ENCODE measurements at places on chromosomes 5 and 9. TPM values are rescaled to one million over a fixed set of nuclear protein-coding genes. Genes with fewer than 3 reads are reported as not detected.

ENTPD2 gene
- total RNA-seq, result 3.2 TPM

GRCh38 chr9:134502809-134503211 lies 138.8 kb upstream of the COL5A1 start:
- no peak for DNase-seq

DNA sequence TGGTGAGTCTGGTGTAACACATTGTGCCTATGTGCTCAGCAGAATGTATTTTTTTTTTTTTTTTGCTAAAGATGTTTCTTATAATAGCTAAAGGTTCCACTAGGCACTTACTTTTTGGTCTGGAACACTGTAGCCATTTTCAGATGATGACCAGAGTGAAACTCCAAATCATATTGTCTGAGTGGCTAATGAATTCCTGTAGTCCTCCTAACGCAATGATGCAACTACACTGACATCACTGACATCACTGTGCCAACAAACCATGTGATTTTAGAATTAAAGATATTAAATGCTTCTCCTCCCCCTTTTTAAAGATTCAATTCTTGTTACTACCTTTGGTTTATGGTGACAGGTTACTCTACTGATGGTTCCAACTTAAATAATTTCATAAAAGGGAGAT lies 28.8 kb downstream of the JAKMIP2 start:
- no peak for DNase-seq

DNA sequence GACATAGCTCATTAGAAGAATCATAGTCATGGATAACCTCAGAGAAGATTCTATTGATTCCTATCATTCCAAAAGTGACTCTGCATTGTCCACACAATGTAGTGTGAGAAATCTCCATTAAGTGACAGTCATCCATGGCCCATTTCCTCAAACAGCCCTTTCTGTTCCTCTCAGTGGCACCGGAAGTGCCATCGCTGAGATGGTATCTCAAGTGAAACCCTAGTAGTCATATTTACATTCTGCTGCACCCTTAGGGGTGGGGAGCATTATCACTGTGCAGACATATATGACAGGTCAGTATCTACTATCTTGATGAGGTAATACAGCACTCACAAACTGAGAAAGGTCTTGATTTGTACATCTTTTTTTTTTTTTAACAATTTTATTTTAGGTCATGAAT lies 55.4 kb upstream of the MIER3 start:
- DNase-seq, result no peak

CMBL gene
- 30.9 TPM for total RNA-seq

DNA sequence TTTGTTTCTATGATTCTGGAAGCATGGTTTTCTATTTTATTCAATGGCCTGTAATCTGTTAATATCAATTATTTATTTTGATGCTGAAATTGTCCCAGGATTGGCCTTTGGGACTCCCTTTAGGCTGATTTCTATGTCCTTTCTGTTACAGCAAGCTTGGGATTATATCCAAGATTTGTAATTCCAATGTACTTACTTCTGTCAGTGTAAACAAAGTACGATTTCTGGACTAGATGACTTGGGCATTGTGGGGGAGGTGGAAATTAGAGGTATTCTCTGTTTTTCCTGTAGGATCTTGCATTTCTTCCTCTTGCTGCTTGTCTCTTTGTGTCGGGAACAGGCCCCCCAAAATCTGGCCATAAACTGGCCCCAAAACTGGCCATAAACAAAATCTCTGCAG lies 3.7 kb downstream of the PCDHGA12 start:
- no peak for DNase-seq

DNA sequence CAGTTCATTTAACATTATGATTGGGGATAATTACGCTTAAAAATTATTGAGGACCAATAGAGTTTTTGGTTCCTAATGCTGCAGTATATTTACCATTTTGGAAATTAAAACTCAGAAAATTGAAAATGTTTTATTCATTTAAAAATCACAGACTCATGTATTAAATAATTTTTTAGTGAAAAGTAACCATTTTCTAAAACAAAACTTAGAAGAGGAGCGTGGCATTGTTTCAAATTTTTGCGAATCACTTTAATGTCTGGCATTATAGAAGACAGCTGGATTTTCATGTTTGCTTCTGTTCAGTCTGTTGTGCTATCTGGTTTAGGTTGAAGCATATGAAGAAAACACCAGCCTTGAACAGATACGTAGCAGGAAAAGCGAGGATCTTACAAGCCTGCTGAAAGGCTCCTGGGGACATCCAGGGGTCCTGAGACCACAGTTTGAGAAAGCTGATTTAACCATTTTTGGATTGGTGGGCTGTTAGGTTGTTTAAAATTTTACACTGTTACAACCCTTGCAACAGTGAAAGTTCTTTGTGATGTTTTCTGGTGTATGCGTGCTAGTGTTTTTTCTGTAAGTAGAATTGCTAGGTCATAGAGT lies 1.6 kb downstream of the ZFYVE16 start:
- no peak for DNase-seq

- no peak for DNase-seq
Measured at GRCh38 chr5:40879163-40879942, 29.9 kb upstream of the C7 start.

DNA sequence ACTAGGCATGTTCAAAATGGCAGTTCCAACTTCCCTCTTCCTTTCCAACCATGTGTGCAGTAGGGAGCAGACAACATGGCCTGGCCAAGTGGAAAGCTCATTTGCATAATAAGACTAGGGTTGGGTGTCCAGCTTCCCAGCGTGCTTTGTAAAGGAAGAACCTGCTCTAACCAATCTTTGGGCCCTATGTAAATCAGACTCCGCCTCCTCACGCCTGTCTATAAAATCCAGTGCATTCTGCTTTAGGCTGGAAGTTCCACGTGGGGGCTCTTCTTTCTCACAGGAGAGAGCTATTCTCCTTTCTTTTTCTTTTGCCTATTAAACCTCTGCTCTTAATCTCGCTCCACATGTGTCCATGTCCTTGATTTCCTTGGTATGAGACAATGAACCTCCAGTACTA lies 83.4 kb downstream of the GCNT1 start:
- no peak for DNase-seq

DNA sequence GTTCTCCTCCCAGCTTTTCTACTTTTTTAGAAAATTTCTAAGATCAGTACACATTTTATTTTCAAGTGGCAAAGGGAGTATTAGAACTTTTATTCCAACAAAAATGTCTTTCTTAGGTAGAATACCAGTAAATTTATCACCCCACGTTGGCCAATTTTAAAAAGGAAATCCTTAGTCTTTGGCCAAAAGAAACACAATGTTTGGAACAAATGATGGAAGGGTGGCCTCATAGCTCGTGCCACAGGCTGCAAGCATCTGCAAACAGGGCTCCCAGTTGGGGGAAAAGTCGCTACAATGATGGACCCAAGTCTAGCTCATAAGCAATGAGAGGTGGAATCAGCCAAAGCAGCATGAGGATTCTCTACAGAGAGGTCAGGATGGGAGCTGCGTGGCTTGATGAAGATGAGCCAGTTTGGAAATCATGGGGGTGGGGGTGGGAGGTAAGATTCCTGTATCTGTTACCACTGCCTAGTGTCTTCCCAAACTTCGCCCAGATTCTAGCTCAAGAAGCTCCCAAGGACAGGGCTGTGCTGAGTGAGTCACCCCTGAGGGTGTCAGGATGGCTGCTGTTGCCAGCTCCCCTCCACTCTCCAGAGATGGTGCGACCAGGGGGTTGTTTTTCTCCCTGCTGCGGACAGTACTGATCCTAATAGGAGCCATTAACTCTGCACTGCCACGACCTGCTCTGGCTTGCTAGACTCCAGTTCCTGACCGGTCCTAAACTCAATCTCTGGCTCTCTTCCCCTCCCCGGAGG lies 75.6 kb downstream of the DCP2 start:
- no peak for DNase-seq

- no peak for DNase-seq
Measured at GRCh38 chr9:108850293-108850897, 5.4 kb downstream of the ACTL7B start.

IFNA2 gene
- total RNA-seq, result not detected

PCDHGA1 gene
- 0.84 TPM for total RNA-seq

PCDHGC3 gene
- total RNA-seq, result 18.6 TPM

DNA sequence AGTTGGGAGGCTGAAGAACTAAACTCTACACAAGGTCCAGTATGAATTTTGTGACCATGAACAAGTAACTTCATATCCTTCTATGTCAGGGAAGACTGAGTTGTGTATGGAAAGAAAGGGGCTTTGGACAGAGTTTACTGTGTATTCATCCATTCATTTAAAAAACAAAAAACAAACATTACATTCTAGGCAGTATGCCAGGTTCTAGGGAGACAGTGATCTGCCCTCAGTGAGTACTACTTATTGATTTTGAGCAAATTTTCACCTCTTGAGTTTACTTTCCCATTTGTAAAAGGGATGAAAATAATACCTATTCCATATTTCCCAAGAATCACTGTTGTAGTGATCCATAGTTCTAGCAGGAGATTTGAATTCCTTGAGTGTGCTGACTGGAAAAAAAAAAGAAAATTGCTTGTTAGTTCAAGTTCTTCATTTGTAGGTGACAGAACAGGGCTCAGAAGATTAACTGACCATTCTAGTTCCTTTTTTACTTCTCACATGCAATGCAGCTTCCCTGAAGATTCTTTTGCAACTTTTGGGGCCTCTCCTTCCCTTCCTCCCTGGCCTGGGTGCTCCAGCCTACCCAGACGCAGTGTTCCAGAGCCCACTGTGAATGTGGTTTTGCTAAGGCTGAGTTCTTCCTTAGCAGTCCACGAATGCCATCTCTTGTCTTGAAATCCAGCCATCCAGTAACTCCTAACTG lies 2.6 kb upstream of the GAPVD1 start:
- no peak for DNase-seq

GRCh38 chr5:131515348-131515747 lies 119.7 kb downstream of the RAPGEF6 start:
- DNase-seq, result no peak

DNA sequence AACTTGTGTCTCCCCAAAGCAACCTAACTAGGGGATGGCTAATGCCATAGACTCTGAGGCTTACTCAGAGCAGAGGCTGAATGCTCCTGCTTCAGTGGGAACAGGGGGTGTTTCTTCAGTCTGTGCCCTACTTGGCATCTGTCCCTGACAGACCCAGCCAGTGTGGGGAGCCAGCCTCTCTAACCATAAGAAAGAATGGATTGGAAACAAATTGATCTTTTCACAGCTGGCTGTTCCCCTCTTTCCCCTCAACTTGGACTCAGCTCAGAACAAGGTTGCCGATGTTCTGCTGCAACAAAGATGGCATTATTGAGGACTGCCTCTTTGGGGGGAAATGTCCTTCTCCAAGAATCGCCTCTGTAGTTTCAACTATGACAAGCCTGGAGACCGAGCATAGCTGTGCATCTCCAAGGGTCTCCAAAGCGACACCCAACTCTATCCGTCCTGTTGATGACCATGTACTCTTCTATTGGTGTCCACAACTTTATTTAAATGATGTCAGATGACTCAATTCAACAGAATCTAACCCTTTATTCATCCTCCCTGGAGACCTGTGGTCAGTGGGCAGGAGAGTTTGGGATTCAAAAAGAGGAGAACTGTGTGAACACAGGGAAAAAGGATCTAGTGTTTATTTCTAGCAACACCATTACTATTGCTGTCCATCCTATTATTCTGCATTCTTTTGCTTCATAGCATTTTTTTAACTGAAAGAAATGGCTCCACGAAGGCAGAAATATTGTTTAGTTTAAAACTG lies 24.7 kb upstream of the TNC start:
- DNase-seq, result no peak

PPP3R2 gene
- total RNA-seq, result not detected

DNA sequence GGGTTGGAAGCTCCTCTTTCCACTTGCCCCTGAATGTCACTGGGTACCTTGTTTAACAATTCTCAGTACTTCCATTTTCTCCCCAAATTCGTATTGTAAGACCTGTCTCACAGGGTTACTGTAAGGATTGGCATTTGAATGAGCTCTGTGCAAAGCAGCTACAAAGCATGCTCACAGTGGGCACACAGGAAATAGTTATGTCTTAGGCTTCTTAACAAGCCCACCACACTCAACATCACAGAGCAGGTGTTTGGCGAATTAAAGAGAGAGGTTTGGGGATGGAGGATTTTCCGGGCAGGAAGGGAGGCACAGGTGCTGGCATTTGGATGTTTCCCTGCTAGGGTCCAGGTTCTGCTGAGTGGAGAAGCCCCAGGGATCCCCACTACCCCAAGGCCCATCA lies 17.0 kb upstream of the LHFPL2 start:
- no peak for DNase-seq

DNA sequence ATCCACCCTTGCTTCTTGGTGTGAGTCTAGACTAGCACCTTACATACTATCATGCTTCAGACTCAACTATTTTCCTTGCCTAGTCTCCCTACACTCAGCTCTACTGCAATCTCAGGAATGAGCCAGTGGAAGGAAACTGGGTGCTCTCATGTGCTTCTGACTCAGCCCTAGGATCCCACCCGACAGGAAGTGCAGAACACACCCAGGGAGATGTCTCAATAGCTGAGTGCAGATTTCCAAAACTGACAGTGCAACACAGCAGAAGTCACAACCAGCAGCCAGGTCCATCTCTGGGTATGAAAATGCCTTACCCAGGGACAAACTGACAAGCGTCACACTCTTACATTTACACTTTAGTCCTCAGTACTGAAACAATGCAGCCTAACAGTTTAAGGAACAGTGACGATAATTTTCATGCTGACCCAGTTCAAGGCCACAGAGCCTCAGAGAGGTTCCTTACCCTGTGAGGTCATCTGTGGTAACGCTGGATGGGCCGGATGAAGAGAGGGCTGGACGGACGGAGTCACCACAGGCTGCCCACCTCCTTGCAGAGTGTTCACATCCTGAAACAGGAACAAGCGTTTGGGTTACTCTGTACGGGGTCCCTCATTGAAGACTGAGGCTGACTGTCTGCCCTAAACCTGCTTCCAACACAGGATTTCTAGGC lies 33.0 kb downstream of the FKBP15 start:
- no peak for DNase-seq

DNA sequence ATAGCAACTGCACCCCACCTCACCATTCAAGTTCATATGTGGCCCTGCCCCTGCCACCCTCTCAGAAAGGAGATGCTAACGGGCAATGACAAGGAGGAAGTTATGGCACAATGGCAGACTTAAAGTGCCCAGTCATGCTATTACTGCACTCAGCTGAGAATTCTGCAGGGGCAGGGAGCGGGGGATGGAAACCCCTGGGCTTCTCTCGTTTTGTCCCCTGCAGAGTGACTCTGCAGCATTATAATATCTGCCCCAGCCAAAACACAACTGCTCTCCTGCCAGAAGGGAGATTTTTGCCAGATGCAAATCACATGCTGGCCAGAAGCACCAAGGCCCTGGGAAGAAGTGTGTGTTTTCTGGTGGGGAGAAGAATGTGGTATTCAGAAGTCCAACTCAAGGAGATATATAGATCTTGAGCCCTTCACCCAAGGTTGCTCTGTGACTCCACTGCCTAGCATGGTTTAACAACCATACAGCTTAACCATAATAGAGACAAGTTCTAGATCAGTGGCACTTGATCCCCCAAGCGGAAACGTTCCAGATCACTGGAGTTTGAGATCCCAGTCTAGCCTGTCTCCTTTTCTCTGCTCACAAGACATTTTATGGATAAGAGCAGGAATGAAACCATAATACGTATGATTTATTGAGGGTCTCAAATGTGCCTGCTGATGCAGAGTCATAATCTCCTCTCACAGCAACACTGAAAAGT lies 207.0 kb upstream of the MAP3K1 start:
- no peak for DNase-seq

- DNase-seq, result peak; percentile 96
Measured at GRCh38 chr9:33024966-33025571, at the start of gene DNAJA1. DNAJA1 (plus strand) TSS chr9:33025273; CDS start chr9:33026485, 1,212 bp downstream.
